ENCODE measurements at places on chromosomes 4 and X.
A peak's percentile ranks its signal among the peaks of the same experiment; 100 is the strongest.

- no peak for DNase-seq
Observed at GRCh38 chrX:111164728-111165127, 68.7 kb downstream of the PAK3 start.

- DNase-seq = no peak
Observed at GRCh38 chr4:85642356-85643100, 167.6 kb downstream of the ARHGAP24 start.

DNA sequence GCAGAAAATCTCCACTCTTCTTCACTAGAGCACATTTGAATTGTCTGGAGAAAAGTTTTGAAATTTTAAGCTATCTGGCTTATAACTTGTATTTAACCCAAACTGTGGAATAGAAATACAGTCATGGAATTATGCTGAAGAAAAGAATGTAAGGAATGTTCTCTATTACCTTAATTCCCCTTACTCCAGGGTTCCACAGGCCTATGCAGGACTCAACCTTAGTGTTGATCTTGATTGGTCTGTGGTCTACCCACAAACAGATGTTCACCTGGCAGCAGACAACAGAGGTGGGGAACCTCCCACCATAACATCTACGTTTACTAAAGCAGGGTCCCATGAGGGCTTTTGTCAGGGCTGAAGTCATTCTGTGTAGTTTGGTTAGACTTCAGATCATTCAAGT, 189.3 kb upstream of the GPRIN3 start:
- DNase-seq = no peak

GRCh38 chr4:38385093-38386004, 278.6 kb upstream of the KLF3 start:
- no peak for DNase-seq

- DNase-seq = no peak
Observed at GRCh38 chr4:9971711-9972110, 49.6 kb downstream of the SLC2A9 start.

- peak; percentile 33 for DNase-seq
Observed at GRCh38 chrX:108438110-108438623, at the start of gene COL4A6. TSS of gene COL4A6 (minus strand) at chrX:108438422. CDS start at chrX:108438196, 226 bp downstream.

DNA sequence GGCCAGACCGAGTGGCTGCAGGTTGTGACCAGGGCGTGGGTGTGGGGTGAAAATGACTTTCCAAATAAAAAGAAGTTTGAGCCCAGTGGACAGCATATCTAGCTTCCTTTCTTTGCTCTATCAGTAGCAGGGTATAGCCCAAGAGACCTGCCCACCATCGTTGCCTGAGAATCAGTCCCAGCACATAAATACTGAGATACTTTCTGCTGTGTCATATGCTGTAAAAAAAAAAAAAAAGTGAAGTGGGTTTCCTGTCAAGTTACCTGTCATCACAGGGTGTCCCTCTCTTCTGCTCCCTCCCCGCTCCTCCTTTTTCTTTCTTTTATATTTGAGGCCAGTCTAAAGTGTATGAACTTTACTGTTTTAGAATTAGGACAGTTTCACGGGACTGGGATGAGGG, 330.3 kb upstream of the BOD1L1 start:
- no peak for DNase-seq

- DNase-seq = no peak
Observed at GRCh38 chrX:106467422-106467821, 144.4 kb upstream of the RADX start.

DNA sequence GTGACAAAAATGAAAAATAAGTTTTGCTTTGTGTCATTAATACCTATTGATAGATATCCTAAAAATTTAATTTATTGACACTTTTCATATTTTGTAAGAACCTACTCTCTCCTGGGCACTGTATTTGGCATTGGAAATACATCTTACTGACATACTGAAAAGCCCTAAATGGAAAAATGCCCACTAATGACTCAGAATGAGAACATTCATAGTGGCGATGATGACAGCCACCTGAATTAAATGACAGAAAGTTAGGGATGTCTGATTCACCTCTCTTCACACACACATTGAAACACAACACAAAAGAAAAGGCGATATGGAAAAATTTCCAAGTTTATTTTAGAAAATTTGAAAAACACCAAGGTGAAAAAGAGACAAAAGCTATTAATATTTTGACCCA, 992.3 kb downstream of the STPG2 start:
- no peak for DNase-seq

DNA sequence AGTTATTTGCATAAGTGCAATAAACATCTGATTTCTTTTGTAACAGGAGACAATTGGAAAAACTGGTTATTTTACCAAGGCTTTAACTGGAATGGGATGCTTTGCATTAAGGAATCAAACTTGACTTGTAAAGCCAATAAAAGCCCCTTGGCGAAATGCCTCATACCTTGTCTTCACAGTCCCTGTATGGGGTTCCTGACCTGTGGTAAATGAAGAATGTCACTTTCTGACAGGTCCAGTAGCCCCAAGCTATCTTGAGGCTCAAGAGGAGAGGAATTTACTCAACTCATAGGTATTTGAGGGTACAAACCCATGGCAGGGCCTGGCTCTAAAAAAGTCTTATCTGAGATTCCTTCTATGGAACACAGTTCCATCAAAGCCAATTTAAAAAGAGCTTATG, 78.0 kb downstream of the ACOX3 start:
- no peak for DNase-seq

DNA sequence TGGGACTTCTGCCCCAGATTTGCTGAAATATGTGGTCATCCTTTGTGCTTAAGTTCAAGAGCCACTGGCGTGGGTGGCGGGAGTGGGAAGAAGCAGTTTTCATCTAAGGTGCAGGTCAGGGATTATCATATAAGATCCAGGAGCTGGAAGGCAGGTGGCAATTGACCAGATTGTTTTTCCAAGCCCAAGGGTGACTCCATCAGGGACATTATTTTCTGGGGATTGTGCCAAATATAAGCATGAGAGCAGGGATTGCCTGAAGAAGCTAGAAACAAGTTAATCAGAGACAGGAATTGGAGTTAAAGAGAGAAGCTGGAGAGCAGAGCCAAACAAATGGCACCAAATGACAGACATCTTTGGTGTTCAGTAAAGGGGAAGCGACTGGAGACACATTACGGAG, 19.4 kb upstream of the SEL1L3 start:
- DNase-seq = no peak

DNA sequence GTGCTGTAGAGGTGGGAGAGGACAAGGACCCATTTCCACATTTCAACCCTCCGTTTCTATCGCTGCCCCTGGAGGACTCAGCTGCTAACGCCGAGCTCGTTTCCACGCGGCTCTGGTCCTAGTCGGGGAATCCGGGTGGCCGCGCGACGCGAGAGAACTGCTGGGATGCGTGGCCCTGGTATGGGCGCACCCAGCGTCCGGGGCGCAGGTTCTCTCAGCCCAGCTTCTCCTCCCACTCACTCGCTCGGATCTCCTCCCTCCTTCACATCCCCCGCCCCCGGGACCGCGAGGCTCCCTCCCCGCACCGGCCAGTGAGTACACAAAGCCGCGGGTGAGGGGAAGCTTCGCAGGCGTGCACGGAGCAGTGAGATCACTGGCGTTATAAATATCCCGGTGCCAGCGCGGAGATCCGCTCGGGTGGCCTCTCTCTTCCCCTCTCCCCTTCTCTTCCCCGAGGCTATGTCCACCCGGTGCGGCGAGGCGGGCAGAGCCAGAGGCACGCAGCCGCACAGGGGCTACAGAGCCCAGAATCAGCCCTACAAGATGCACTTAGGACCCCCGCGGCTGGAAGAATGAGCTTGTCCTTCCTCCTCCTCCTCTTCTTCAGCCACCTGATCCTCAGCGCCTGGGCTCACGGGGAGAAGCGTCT, at the start of gene FGF5:
Gene FGF5 (plus strand): TSS at position 412 of the 649 bp plus-strand sequence. CDS start 161 bp downstream, at position 573.
- peak; percentile 67 for DNase-seq

GRCh38 chr4:107858158-107858742, 33.5 kb downstream of the SGMS2 start:
- no peak for DNase-seq

GRCh38 chrX:40121618-40122017, 23.9 kb upstream of the BCOR start:
- DNase-seq = no peak

GRCh38 chr4:81180916-81181315, 34.1 kb downstream of the PRKG2 start:
- no peak for DNase-seq

- DNase-seq = no peak
Observed at GRCh38 chr4:19478791-19479190, 772.9 kb upstream of the SLIT2 start.

DNA sequence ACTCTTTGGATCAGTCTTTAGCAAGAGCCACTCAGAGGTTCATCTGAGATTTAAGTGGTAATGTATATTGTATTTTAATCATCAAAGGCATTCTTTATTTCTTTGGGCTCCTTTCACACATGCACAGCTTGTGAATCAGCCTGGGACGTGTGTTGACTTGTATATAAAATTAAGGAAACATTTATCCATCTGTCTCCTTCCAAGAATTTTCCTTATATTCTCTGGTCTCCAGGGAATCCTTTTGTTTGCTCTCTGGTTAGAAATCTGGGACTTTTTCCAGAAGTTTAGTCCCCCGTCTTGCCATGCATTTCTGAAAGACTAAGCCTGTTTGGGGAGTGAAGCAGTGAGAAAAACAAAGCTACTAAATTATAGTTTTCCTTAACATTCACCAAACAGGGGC, 212.3 kb downstream of the DCAF12L2 start:
- no peak for DNase-seq

DNA sequence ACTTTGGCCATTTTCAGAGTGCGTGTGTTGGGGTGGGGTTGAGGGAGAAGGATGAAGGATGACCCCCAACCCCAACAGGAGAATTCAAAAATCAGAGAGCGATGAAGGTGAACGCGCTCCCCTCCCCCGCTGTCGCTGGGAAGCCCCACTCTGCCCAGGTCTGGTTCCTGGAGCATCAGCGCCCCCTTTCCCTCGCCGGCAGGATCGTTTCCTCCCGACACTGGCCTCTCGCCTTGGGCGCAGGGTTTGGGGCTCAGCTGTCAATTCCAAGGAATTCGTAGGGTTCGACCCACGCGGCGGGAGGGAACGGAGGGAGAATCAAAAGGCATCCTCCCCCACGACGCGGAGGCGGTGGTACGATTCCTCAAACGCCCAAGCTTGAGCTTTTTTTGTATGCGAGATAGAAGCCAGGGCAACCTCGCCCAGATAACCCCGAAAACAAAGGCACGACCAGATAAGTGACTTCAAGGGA, 1.0 kb upstream of the PDGFRA start:
- DNase-seq = peak; percentile 83

DNA sequence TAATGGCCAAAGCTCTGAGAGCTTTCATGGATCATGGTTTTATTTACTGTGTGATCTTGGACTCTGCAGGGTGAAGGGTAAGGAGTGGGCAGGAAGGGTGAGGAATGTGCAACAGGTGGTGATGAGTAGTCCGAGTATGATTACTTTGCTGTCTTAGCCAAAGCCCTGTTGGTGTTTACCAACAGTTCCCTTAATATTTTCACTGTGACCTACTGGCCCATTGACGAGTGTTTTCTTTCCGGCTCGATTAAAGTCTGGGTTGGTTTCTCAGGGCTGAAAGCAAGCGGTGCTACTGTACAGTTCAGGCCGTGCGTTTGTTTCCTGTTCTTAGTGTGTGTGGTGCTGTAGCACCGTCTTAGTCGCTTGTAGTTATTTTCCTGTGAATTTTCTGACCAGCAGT, 2.6 kb downstream of the ARHGAP24 start:
- DNase-seq = no peak

DNA sequence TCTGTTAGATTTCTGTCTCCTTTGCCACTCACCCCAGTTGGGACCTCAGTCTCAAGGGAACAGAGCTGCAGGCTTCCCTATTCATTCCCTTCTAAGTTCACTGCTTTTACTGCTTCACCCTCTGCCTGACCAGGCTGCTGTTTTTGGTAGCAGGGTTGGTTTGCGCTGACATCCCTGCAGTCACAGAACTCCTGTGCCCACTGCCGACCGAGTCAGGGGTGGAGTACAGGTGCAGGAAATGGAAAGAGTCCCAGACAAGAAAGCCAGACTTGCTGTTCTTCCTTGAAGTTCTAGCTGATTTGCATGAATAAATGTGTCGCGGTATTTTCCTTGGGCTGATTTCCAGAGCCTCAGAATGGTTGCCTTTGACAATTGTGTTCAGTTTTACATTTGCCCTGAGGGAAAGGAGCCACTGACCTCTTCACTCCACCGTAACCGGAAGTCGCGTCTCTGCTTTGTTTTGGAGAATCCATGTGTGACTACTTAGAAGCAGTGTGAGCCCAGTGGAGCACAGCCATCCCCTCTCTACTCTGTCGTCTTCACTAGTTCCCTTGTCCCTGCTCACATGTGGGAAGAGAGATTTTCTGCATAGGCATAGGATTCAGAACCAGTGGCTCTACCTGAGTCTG, 84.8 kb downstream of the TNIP2 start:
- DNase-seq = no peak

DNA sequence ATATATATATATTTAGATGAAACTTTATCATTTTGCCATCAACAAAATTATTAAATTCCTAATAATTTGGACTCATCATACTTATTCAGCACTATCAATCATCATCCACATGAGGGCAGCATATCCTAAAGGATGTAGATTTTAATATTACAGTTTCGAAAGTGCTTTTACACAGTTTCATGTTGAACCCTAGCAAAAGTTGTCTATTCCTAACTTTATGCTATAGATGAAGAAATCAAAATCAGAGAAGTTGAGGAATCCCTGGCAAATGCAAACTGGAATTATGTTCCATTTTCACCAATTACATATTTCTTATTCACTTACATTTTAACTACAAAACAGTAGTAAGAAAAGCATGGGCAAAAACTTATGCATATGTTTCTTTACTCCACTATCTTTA, 36.6 kb upstream of the UGT2A1 start:
- DNase-seq = no peak

DNA sequence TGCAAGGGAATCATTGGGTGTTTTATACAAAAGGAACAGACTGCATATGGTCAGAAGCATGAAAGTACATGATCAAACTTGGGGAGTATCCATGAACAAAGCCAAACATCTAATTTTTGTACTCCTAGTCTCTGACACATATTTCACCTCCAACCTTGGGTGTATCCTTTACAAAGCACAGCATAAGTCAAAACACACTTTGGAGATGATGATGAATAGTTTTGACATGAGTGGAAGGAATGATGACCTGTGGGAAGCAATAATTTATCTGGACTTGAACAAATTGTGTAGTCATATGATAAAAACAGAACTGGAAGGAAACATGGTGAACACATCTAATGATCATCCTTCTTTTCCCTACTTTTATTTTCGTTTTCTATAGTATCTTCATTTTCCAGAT, 108.7 kb upstream of the PLS3 start:
- DNase-seq = no peak

GRCh38 chr4:38268837-38269236, 308.6 kb downstream of the PTTG2 start:
- DNase-seq = no peak

- no peak for DNase-seq
Observed at GRCh38 chr4:35689870-35690269, 554.4 kb downstream of the ARAP2 start.

DNA sequence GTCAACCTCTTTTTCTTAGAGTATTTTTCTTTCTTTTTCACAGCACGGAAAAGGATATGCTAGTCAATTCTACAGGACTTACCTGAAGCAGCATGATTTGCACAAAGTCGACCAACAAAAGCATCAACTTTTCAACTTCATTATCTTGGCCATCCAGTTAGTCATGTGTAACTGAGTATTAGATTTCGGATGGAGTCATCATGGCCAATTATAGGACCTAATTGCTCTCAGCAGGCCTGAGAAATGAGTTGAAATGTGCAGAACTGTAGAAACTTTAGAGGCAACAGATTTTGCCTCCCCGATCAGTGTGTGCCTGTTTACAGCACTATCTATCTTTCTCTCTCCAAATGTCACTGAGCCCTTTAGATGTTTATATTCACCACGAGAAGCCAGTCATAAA, 41.0 kb downstream of the PCDH10 start:
- no peak for DNase-seq

- no peak for DNase-seq
Observed at GRCh38 chrX:72276478-72276953, 532 bp downstream of the RPS4X start.

Measured in Right ventricle myocardium superior (tissue), 1 donor.